ENCODE measurements at places on chromosomes 7 and 10.
A peak's percentile ranks its signal among the peaks of the same experiment; 100 is the strongest.

DNA sequence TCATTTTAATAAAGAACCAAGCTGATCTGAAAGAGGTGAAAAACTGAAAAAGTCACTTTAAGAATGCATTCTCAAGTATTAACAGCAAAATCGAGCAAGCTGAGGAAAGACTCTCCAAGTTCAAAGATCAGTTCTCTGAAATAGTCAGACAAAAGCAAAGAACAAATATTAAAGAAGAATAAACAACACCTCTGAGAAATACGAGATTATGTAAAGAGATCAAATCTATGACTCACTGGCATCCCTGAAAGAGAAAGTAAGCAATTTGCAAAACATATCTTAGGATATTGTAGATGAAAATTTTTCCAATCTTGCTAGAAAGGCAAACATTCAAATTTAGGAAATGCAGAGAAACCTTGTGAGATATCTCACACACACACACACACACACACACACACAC is 138.4 kb upstream of the HGF start:
- no peak for DNase-seq

- no peak for DNase-seq
Observed at GRCh38 chr10:31190488-31190887, 128.5 kb upstream of the ZEB1 start.

DNA sequence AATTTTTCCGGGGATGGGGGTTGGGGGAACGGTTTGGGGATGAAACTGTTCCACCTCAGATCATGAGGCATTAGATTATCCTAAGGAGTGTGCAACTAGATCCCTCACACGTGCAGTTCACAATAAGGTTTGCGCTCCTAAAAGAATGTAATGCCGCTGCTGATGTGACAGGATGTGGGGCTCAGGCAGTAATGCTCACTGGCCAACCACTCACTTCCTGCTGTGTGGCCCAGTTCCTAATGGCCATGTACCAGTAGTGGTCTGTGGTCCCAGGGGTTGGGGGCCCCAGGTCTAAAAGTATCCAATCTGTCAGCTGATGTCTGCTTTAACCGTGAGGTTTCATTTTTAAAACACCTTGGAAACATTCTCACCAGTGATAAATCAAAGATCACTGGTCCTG is 2.2 kb downstream of the STN1 start:
- no peak for DNase-seq

DNA sequence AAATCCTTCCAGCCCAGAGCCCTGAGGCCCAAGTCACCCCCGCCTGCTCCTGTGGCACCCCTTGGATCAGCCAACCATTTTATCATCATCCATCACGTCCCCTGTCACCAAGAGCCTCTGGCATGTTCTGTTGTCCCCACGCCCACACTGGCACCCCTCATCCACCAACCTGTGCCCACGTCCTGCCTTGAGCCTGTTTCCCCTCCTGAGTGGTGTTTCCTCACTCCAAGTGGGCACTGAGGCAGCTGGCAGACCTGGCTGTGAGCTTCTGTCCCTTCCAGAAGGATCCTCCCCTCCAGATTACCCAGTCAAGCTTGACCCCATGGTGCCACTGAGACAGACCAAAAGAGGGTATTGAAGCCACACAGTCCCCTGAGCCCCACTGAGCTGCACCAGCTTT is 71.4 kb upstream of the ANTXRL start:
- no peak for DNase-seq

- DNase-seq, result no peak
Observed at GRCh38 chr10:129219364-129219763, 247.7 kb upstream of the MGMT start.

DNA sequence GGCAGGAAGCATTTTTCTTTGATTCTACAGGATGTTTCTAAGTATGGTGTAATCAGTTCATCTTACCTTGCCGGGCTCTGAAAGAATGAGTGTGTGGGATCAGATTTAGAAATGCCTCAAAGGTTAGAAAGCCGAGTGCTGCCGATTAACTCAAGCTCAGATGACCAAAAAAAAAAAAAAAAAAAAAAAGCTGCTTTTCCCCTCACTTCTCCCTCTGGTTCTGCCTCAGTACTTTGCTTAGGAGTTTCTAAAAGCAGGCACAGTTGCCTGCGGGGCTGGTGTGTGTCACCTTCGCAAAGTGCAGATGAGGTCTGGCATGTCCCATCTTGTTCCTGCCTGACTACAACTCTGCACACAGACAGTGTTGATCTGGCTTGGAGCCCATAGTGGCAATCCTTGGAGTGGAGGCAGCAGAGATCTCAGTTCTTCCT is 47.0 kb downstream of the KIAA1217 start:
- no peak for DNase-seq

DNA sequence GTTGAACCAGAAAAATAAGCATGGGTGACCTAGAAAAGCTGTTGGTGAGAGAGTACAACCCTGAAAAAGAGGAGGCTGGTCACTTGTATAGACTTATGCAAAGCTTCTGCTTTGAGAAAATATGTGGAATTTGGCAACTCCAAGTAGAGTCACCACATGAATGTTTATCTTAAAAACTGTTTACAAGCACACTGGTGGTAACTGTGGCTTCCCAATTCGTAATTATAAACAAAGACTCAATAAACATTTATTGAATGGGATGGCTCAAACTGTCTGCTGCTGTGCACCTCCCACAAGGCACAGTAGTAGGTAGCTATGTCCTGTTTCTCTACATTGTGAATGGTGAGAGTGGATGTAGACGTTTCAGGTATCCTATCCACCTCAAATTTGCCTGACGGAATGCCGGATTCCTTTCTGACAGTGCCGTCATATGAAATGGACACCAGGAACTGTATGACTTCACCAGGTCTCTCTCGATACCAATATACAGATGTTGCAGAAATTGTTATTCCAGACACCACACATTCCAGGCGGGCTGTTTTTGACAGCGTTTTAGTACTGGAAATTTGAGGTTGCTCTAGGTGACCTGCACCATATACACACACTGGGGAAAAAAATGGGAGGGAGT is 43.4 kb upstream of the TARP start:
- no peak for DNase-seq

- peak; percentile 88 for DNase-seq
Observed at GRCh38 chr7:23679898-23680413, at the start of gene FAM221A. FAM221A (plus strand) TSS chr7:23680199; CDS start chr7:23680219, 20 bp downstream.

DNA sequence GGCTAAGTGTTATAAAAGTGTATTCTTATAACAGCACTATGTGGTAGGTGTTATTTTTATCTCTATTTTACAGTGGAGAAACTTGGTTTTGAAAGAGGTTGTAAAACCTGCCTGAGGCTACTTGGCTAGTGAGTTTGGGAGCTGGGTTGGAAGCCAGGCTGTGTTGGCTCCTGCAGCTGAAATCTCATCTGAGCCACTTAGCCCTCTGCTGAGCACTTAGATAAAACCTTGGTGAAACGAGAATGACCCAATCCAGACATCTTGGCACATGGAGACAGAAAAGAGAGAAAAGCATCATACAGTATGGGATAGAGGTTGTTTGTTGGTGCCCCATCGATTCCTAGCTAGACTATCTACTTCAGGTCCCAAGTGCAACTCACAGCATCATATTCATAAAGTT is 37.4 kb downstream of the BLNK start:
- no peak for DNase-seq

- DNase-seq, result no peak
Observed at GRCh38 chr7:48154792-48155413, 16.4 kb upstream of the ABCA13 start.

- DNase-seq, result no peak
Observed at GRCh38 chr10:128287921-128288320, 161.7 kb upstream of the MKI67 start.

DNA sequence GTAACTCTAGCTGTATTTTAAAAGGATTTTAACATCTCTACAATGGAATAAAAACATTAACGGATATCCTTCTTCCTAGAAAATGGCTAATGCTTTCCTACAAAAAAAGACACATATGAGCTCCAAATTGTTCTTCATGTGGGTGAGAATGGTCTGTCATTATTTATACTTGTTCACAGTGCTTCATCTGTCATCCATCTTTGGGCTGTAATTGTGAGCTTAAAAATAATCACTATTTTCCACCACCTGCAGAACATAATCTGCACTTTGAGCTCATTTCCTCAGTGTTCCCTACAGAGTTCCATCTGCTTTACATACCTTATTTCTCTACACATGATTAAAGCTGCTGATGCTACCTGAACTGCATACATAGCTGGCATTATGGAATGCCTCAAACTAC is 979.1 kb upstream of the C7orf33 start:
- DNase-seq, result no peak
